Activated effector memory CD4-positive, alpha-beta T cell treated with Interleukin-2 at 50 U/mL for 16 hours (primary cell): ENCODE measurements at places on chromosomes 11 and 22.

GRCh38 chr11:64845129-64845775 lies 799 bp upstream of the CDC42BPG start:
- DNase-seq, result no peak

DNA sequence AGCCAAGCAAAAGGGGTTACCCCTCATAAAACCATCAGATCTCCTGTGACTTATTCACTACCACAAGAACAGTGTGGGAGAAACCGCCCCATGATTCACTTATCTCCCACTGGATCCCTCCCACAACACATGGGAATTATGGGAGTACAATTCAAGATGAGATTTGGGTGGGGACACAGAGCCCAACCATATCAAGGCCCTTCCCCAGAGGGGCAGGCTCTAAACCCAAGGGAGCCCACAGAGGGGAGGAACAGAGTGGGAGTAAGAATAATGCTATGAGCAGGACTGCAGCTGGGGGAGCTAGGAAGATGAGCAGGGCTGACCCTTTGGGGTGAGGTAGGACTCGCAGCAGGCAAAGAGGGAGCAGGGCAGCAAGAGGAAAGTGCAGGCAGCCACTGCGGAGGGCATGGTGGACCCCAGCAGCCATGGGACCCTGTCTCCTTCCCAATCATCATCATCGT lies 59.3 kb downstream of the CD82 start:
- no peak for DNase-seq

GRCh38 chr11:36210529-36210928 lies 78.7 kb downstream of the COMMD9 start:
- DNase-seq, result no peak

DNA sequence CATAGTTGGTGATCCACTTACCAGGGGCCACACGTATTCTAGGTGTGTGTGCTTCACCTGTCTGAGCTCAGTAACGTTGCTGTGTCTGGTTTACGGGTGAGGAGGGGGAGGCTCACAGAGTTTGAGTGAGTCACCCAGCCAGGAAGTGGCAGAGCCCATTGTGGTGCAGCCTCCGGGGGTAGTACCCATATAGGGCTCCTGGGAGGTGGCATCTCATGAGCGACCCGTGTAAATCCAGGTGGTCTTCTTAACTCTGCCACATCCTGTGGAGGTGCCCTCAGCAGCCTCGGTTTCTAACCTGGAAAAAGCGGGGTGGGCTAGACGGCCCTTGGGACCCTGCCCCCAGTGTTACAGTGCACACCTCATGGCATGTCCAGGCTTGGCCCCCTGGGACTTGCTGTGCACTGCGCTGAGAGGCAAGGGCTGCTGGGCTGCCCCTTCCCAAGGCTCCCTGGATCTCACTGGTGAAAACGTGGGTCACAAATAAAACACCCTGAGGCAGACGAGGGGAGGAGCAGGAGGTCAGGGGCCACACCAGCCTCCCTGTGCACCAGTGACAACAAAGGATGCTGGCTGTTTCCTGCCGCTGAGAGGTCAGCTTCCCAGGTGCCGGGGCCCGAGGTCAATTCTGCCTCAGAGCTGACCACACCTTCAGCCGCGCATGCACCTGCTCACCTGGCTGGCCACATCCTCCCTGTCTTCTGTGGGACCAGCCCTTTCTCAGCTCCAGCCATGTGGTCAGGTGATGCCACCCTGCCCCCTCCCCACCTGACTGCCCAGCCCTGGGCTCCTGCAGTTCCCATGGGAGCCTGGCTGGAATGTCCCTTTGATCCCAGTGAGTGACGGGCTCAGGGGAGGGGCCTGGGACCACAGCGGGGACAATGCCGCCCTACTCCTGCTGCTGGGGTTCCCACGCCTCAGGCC lies 305.1 kb downstream of the CTTN start:
- no peak for DNase-seq

GRCh38 chr22:20563466-20563906 lies 56.1 kb downstream of the MED15 start:
- DNase-seq, result no peak

DNA sequence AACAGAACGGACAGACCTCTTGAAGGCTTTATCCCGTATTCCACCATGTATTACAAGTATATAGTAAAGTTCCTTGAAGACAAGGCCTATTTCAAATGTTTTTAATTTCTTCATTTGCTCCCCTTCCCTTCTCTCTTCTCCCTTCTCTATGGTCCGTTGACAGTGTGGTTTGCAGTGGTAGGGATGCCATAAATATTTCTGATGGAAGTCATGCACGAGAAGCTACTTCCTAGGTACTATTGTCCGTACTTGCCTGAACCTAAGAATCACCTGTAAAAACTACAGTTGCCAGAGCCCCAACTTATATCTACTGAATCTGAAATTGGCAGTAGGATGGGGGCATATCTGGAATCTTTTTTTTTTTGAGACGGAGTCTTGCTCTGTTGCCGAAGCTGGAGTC lies 2.8 kb downstream of the PISD start:
- DNase-seq, result no peak

DNA sequence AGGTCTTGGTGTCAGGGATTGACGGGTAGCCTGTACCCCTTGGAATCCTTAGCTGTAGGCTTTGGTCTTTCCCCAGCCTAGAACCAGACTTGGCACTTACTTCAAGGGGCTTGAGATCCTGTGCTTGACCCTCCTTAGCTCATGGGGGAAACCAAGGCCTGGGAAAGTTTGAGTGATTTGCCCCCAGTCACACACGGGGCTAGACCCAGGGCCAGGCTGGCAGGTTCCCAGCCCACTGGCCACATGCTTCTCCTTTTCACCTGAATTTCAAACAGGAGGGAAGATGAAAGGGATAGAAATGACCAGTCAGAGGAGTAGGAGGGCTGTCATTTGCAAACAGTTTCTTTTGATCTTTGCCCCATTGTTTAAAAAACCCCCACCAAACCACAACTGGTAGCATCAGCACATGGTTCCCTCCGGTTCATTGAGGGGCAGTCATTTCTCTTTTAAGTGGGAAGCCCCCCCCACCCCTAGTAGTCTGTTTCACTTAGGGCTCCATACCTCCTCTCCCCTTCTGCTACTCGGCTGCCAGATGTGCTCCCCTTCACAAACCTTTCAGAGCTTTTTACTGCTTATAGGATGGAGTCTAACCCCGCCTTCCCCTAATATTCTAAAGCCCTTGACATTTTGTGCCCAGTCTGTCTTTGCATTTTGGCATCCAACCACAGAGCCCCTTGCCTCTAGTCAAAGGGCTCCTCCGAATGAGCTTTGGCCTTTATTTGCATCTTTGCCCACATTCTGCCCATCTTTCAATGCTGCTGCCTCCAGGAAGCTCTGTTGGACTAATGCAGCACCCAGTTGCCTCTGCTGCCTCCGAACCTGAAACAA lies 37.6 kb downstream of the ZNRF3 start:
- no peak for DNase-seq

GRCh38 chr11:43845816-43846215 lies 34.8 kb upstream of the ALKBH3 start:
- DNase-seq, result no peak

GRCh38 chr11:108752297-108752751 lies 87.5 kb downstream of the DDX10 start:
- no peak for DNase-seq

- no peak for DNase-seq
Measured at GRCh38 chr11:66454247-66454646, 12.5 kb upstream of the PELI3 start.

- no peak for DNase-seq
Measured at GRCh38 chr11:44590769-44591168, 25.3 kb downstream of the CD82 start.

DNA sequence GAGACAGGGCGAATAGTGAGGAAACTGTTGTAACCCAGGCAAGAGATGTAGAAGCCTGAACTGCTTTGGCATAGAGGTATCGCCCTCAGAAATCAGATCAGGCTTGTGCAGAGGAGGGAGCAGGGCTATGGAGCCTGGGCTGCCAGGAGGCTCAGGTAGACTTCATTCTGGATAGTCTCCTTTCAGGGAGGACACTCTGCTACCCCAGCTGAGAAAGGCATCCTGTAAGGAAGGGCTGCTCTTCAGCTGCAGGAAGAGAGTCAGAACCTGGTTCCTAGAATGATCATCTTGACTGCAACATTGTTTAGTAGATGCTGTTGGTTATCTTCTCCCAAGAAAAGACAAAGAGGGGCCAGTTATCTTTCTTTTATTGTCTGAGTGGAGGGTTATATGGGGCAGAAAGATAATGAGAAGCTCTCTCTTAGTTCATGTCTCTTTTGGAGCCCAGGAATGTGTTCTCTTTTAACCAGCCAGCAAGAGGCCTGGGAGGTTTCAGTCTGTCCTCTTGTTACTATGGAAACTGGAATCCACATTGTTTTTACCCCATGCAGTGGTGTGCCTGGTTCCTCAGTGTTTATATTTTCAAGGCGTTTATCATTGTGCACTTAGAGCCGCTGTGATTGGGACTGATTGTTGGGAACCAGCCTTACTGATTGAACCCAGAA lies 95.7 kb downstream of the STIM1 start:
- DNase-seq, result no peak

- DNase-seq, result no peak
Measured at GRCh38 chr22:48177631-48178030, 1415.2 kb downstream of the TBC1D22A start.

DNA sequence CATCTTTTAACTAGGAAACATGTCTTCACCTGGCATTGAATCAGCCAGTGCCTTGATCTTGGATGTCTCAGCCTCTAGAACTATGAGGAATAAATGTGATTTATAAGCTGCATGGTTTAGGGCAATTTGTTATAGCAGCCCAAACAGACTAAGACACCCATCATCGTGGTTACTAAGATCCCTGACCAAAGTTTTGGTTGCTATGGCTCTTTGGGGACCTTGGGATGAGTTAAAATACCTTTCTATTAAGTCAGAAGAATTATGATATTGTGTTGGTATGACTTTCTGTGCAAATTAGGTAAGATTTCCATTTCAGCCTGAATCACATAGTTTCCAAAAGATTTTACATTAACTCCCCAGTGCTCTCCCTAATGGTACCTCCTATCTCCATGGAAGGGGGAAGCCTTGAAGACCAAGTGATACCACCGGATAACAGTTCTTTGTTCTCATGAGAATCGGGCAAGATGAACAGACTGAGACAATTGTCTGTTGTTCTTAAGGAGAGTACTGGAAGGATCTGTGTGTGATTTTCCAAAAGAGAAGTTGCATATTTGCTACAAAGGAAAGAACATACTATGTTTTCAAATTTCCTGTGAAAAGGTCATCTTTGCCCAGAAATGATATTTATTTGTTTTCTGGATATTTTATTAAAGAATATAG lies 60.4 kb upstream of the UBASH3B start:
- no peak for DNase-seq

DNA sequence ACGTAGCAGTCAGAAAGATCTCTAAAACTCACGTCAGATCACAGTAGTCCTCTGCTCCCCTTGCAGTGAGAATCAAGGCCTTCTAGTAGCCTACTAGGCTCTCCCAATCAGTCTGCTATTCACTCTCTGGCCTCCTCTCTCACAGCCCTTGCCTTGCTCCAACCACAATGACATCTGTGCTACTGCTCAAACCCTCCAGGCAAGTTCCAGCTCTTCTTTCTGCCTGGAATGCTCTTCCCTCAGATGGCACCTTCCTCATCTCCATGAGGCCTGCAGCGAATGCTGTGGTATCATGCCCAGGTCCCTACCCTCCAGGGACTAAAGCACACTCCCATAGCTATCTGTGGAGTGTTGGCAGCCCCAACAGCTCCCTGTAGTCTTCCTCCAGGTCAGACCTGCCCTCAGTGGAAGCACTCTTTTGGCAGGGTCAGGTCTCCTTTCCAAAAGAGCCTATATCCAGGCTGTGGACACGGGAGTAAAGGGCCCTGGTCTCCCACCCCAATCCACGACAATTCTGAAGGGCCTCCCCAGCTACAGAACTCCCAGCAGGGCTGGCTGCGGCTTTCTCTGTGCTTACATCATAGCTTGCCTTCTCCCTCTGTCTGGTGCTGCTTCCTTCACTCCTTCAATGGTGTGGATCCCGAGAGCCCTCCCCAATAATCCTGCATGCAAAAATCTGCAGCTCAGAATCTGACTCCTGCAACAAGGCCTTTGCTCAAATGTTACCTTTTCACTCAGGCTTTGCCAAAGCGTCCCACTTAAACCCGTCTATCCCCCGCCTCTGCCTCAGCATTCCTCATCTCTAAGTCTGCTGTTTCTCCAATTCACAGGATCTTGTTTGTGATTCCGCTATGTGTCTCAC lies 8.9 kb downstream of the HIRA start:
- DNase-seq, result no peak

DNA sequence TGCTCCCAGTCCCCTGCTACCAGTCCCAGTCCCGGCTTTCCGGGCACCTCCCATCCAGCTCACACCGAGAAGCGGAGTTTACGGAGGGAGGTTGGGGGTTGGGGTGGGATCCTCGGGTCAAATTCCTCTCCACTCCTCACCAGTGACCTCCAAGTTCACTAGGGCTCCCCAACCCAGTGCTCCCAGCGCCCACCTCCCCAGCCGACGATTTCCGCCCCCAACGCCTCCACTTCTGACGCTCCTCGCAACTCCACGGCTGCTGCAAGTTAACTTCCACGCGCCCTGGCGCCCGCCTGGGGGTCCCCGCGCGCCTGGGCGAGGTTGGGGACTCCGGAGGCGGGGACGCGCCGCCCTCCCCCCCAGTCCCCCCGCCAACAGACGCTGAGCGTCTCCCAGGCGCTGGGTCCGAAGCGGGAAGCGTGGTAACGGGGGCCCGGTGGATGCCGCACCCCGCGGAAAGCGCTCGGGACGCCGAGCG lies 526 bp downstream of the TPST2 start:
- peak; percentile 4 for DNase-seq

- no peak for DNase-seq
Measured at GRCh38 chr11:47881145-47881544, 33.0 kb upstream of the NUP160 start.

GRCh38 chr11:78372114-78372768 lies 45.4 kb downstream of the GAB2 start:
- DNase-seq, result no peak

- peak; percentile 20 for DNase-seq
Measured at GRCh38 chr11:122796128-122796717, 42.1 kb upstream of the CRTAM start.

GRCh38 chr11:76772100-76772782 lies 10.9 kb upstream of the TSKU start:
- DNase-seq, result no peak

- DNase-seq, result no peak
Measured at GRCh38 chr22:31106001-31106571, 1.3 kb downstream of the SELENOM start.

- DNase-seq, result no peak
Measured at GRCh38 chr11:75771646-75772410, 3.2 kb downstream of the DGAT2 start.
